Astrocyte of the hippocampus (primary cell): ENCODE measurements at places on chromosomes 6 and 20.

DNA sequence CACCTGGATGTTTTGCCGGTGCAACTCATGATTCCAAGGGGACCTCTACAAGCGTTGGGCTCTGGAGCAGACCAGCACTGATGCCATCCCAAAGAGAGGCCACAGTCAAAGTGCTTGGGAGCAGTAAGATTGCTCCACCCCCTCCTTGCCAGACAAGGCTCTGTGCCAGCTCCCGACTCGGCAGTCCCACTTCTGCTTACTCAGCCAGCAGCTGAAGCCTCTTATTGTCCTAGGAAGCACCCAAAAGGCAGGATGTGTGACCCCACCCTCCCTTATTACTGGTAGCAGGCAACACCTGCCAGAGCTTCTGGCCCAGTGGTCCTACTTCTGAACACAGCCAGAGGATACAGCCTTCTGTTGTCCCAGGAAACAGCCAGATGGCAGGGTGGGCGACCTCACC lies 614.2 kb downstream of the TENT5A start:
- DNase-seq, result peak; percentile 12

DNA sequence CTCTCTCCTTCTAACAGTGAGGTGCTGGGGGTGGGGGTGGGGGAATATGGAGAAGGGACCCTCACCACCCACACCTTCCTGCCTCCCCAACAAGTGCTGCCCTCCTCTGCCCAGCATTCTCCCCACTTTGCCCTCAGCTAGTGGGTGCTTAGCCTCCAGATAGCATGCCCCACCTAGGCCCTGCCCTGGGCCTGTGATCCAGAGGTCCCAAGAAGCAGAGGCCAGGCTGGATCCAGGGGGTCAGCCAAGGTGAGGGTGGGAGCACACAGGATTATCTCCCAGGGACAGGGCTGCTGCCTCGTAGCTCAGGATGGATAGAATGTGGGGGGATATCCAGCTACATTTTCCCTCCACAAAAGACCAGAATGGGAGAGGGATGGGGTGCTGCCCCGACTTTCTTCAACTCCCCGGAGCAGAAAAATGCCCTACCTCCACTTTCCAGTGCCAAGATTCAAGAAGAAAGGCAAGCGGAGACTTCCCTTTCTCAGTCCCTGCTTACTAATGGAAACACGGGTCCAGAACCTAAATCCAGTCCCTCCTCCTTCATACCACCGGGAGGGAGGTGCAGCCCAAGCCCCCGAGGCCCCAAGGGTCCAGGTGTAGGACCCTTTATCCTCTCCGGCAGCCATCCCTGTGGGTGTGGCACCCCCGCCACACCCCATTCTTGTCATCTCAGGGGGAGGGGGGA lies 987 bp downstream of the ADISSP start:
- no peak for DNase-seq

- DNase-seq, result peak; percentile 16
Observed at GRCh38 chr20:7856756-7857155, 83.5 kb downstream of the HAO1 start.

DNA sequence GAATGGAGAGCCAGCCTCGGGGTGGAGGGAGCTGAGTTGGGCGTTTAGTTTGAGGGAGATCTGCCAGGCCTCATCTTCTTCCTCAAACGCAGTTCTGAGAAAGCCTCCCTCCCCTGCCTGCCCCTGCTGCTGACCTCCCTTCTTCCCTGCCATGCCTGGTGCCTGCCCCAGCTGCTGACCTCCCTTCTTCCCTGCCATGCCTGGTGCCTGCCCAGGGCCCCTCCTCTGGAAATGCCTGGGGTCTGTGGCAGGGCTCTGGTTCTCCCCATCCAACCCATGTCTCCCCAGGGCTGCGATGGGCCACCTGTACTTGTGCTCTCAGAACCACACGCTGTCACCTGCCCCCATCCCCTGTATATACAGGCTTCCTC lies 114.6 kb downstream of the VEGFA start:
- DNase-seq, result no peak

GRCh38 chr6:20712011-20712410 lies 177.8 kb downstream of the CDKAL1 start:
- DNase-seq, result no peak
